Fibroblast of lung (primary cell): ENCODE measurements at places on chromosomes 16 and 17. TPM values are rescaled to one million over a fixed set of nuclear protein-coding genes. Genes with fewer than 3 reads are reported as not detected.

DNA sequence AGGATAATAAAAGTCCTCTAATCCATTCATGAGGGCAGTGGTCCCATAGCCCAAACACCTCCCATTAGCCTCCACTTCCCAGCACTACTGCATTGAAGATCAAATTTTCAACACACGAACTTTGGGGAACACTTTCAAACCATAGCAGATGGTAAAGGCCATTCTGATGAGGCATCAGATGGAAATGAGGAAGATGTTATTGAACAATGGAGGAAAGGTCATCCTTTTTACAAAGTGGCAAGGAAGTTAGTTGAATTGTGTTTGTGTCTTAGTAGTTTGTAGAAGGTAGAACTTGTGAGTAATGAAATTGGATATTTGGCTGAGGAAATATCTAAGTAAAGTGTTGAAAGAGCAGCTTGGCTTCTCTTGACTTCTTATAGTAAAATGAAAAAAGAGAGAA is 93.3 kb upstream of the NLRP1 start:
- no peak for DNase-seq

GRCh38 chr16:10846213-10846998 is 27.8 kb upstream of the TVP23A start:
- DNase-seq: no peak

DNA sequence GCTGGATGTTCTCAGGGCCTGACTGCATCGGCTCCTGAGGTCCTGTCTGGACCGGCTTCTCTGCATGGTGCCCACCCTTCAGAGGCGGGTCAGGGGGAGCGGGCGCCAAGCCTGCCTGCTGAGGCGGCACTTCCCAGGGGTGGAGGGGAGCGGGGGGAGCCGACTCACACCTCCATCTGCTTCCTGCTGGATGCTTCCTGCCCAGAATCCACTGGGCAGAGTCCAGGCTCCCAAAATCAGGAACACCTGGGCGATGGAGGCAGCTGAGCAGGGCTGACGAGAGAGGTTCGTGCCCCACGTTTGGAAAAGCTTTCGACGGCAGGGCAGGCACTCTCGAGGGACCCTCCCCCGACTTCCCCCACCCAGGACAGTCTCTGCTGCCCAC is 42.2 kb downstream of the TIMM22 start:
- no peak for DNase-seq

GRCh38 chr17:50771991-50772785 is 4.9 kb upstream of the ANKRD40CL start:
- DNase-seq: no peak

TMEM114 gene
- not detected in 2 replicates for polyA plus RNA-seq
